ENCODE measurements at places on chromosomes 13 and 19.

- peak; percentile 68 for DNase-seq
Observed at GRCh38 chr13:92175330-92175729, 776.9 kb downstream of the GPC5 start.

- no peak for DNase-seq
Observed at GRCh38 chr19:7942981-7943443, 454 bp downstream of the TIMM44 start.

DNA sequence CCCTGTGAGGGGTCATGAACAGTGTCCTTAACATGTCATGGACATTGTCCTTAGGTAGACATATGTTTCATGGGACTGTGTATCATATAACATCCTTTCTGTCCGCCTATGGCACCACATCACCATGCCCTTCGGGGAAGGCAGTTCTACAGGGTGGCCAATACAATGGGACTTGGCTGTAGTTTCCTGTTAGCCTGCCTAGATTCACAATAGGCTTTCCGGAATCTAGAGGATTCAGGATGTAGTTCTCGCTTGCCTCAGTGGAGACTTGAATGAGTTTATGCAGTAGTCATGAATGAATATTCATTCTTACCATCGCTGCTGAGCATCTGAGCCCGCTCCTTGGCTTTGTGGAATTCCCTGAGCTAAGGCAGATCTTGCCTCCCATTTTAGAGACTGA lies 100.5 kb downstream of the DNAJC15 start:
- DNase-seq: no peak

DNA sequence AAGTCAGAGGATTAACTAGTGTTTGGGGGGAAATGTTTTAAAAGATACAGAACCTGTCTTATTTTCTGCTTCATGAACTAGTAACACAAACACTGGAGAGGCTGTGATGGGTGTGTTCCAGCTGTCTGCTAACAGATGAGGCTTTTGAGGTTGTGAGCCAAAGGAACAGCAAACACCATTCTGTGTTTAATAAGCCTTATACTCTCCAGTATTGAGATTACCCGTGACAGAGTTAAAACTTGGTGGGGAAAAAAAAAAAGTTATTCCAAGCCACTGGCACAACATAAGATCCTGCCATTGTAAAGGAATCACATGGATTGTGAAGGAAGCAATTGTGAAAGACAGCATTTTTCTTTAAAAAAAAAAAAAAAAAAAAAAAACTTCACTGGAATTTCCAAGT lies 48.4 kb downstream of the KCTD12 start:
- peak; percentile 26 for DNase-seq

DNA sequence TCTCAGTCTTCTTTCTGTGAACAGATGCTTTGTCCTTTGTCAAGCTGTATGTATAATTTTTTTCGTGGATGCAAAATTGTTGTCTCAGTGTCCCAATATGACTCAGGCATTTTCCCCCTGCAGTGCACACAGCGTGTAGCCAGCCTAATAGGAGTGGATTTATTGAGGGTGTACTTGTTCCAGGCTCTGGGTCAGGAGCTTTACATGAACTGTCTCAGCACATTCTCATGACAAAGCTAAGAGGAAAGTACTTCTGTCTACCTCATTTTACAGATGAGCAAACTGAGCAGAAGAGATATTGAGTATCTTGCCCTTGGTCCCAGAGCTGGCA lies 50.8 kb downstream of the STK24 start:
- DNase-seq: no peak

DNA sequence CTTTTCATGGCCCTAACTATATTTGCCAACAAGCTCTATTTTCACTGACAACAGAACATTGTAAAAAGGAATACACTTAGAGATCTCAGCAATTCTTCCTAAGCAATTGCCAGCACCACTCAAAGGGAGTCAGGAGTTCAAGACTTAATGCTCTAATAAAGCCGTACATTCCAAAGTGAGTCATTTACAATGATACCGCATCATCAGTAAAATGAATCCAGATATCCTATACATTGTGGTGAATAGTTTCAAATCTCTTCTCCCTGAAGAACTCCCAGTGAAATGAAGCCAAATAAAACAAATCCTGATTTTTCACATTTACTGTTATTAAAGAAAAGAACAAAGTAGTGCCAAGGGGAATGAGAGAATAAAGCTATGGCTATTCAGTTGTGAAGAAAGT lies 2898.7 kb upstream of the PCDH20 start:
- DNase-seq: no peak

DNA sequence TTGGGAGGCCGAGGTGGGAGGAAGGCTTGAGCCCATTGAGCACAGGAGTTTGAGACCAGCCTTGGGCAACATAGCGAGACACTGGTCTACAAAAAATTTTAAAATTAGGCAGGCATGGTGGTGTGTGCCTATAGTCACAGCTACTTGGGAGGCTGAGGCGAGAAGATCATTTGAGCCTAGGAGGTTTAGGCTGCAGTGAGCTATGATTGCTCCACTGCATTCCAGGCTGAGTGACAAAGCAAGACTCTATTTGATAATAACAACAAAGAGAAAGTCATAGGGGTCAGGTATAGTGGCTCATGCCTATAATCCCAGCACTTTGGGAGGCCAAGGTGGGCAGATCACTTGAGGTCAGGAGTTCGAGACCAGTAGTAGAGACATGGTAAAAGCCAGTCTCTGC lies 4.6 kb upstream of the SLC44A2 start:
- no peak for DNase-seq

DNA sequence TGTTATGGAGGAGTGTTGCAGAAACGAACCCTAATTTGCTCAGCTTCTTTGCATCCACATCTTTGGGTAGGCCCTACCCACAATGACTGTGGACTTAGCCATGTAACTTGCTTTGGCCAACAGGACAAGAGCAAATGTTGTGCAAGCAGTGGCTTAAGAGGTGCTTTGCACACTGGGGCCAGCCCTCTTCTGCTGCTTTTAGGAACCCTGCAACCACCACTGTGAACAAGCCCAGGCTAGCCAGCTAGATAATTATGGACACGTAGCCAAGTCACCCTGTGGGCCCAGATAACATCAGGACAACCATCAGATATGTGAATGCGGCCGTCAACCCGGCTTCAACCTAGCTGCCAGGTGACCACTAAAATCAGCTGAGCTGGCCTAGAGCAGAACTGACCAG lies 17.1 kb downstream of the C19orf47 start:
- DNase-seq: no peak

DNA sequence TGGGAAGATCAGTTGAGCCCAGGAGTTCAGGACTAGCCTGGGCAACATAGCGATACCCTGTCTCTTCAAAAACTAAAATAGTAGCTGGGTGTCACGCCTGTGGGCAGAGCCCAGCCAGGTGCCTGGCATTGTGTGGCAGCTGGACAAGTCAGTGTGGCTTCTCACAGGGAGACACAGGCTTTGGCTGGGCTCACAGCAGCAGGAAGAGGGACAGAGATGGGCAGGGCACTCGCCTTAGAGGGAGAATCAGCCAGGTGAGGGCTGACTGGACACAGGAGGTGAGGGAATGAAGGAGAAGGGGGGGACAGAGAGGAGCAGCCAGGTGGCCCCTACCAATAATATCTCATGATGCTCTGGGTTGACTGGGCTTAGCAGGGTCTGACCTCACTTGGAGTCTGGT lies 3.3 kb downstream of the FAM32A start:
- DNase-seq: no peak

- DNase-seq: no peak
Observed at GRCh38 chr13:64531400-64531799, 2698.7 kb downstream of the PCDH9 start.

GRCh38 chr19:40721936-40722661 lies 5.2 kb downstream of the ITPKC start:
- DNase-seq: no peak

- no peak for DNase-seq
Observed at GRCh38 chr19:2453431-2454025, 3.2 kb downstream of the LMNB2 start.

- DNase-seq: no peak
Observed at GRCh38 chr19:795073-795611, 2.1 kb upstream of the PTBP1 start.

- DNase-seq: no peak
Observed at GRCh38 chr19:41577144-41577830, 1.3 kb downstream of the CEACAM21 start.

- no peak for DNase-seq
Observed at GRCh38 chr19:36121486-36122124, 6.3 kb downstream of the TBCB start.

DNA sequence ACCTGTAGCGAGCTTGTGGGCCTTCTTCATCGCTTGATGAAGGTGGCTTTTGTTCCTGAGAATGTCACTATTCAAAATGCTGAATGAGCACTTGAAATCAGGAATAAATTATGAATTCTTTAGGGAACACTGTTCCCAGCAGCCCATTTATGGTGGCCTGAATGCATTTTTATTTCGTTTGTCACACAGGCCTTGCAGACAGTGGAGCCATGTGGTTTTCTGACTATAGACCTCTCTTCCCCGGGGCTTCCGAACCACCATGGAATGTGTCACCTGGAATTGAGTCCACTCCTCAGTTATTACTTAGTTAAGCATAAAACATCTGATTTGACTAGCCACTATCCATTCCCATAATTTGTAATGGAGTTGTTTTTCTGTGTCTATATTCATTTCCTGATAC lies 396.9 kb downstream of the IRS2 start:
- no peak for DNase-seq

DNA sequence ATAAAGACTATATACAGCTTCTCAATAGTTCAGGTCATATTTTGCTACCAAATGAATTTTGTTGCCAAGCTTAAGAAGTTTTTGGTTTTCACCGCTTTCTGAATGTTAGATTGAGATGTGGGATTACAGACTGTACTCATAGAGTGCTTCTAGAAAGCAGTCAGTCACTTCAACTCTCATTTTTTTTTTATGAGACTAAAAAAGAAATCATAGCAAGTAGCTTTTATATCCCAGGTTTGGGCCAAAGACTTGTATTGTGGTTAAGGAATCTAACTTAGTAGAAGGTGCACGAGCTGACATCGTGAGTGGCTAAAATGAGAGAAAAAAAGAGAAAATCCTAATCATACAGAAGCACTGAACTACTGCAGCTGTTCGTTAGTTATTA lies 2.2 kb upstream of the USPL1 start:
- DNase-seq: no peak

GRCh38 chr13:112954488-112955270 lies 14.3 kb upstream of the MCF2L start:
- DNase-seq: no peak

DNA sequence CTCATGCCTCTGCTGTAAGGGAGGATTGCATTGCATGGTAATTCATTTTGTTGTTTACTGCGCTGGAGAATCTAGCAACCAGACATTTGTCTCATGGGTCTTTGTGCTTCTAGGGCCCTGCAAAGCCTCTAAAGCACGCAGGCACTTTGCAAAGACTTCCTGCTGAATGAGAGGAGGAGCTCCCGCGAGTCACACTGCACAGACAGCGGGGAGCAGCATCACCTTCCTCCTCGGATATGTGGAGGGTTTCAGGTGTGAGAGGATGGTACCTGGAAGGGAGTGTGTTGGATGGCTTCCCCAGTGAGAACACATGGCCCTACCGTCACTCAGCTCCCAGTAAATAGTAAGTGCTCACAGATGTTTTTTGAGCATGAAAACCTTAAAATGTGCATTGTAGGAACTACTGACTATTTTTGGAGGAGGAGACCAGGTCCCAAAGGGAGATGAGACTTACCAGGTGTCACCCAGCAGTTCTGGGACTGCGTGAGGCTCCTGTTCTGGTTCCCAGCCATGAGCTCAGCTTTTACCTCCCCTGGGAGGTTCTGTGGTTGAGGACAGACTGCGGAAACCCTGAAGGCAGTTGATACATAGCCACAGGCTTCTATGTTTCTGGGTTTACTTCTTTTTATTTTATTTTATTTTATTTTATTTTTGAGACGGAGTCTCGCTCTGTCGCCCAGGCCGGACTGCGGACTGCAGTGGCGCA lies 278.0 kb downstream of the FGF9 start:
- DNase-seq: no peak

DNA sequence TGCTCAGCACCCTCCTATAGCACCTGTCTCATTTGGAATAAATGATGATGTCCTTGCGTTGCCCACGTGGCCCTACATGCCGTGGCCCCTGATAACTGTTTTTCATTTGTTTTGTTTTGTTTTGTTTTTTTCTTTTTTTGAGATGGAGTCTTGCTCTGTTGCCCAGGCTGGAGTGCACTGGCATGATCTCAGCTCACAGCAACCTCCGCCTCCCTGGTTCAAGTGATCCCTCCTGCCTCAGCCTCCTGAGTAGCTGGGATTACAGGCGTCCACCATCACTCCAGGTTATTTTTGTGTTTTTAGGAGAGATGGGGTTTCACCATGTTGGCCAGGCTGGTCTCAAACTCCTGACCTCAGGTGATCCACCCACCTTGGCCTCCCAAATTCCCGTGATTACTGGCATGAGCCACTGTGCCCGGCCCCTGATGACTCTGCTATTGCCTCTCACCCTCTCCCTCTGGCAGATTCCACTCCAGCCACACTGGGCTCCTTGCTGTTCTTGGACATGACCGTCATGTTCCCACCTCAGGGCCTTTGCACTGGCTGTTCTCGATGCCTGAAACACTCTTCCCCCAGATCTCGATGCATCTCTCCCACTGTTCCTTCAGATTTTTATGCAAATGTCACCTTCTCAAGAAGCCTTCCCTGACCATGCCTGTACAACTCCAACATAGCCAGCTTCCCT lies 7.4 kb downstream of the C5AR2 start:
- DNase-seq: no peak

- DNase-seq: no peak
Observed at GRCh38 chr13:73844986-73845385, 289.2 kb downstream of the KLF12 start.

GRCh38 chr13:58946274-58946673 lies 1217.5 kb downstream of the DIAPH3 start:
- no peak for DNase-seq

GRCh38 chr19:6126335-6126974 lies 9.0 kb upstream of the ACSBG2 start:
- no peak for DNase-seq

DNA sequence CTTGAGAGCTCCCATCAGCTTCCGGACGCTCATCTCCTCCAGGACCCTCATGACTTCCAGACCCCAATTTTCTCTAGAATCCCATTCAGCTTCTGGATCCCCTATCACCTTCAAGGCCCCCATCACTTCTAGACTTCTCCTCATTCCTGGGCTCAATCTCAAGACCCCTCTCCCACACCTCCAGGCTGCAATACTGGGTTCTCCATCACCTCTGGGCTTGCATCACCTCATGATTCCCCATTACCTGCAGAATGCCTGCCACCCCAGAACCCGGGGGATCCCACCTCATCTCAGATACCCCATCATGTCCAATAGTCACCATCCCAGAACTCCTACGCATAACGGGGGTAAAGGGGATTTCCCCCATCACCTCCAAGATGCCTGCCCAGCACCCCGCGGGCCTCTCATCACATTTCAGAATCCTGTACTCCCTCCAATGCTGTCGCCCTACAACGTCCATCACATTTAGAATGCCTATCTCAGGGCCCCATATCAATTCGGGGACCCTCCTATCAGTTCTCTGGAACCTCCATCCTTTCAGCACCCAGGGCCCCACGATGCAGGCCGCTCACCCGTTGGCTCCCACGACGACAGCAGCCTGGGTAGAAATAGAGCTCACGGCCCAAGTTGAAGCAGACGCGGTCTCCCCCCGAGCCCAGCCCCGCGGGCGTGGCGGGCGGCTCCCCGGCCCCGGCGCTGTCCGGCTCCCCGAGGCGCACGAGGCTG lies 738 bp downstream of the DMWD start:
- no peak for DNase-seq

Measured in large intestine (tissue), 12 donors.